ENCODE measurements at places on chromosomes 6 and 20.
A peak's percentile ranks its signal among the peaks of the same experiment; 100 is the strongest.

DNA sequence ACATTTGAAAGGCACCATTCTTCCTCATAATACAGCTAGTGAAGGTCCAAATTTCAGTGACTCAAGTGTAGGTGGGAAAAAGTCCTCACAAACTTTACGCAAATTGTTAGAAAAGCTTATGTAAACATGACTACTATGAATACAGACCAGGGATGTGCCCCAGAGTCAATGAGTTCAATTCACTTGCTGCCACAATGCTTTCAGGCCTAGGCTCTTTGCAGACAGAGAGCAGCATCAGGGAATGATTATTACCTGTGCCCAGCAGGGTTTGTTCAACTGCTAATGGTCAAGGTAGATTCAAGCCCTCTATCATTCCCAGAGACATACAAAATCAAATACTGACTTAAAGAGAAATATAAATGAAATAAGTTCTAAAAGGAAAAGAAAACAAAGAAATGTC, 84.0 kb downstream of the LAMA2 start:
- no peak for DNase-seq

DNA sequence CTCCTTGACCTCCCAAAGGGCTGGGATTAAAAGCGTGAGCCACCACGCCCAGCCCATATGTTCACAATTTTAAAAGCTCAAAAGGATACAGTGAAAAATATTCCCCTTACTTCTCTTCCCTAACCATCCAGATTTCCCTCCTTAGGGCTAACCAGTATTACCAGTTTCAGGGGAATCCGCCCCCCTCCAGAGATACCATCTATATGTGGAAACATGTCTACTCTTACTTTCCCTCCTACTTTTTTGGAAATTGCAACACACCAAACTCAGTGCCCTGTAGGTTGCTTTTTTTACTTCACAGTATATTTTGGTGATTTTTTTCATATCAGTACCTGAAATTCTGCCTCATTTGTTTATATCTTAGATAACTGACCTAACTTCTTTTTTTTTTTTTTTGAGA, 6.9 kb upstream of the RPL10A start:
- DNase-seq: no peak

DNA sequence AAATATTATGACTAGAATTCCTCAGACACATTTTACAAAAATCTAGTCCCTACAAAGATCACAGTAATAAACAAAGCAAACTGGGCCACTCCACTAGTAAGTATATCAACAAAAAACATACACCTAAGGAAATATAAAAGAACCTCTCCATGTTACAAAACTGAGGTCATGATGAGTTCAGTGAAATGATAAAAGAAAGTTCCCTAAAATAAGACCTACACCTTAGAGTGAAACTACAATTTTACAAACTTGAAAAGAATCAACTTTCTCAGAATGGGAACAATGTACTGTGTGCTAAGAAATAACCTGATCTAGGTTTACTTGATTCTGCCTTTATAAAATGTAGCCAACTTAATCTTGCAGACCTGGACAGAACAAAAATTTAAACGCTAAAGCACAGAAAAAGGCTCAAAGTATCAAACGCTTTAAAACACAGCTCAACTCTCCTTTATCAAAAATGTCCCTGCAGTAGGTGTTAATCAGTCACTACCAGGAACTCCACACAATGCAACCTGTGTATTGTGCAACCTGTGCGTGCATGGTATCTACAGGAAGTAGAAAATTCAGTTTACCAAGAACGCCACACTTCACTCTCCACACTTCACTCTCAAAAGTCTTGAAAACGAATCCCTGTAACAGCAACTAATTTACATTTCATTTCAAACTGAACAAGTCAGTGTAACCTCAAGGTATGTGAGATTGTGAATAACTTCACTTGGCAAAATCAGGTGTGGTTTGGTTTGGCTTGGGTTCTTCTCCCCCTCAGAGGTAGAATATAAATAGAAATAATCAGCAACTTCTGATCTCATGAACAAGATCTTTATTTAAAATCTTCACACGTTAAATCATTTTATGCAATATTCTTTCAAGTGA, 1.8 kb downstream of the RALGAPA2 start:
- DNase-seq: no peak

- DNase-seq: no peak
These were observed 126.2 kb downstream of the CD164 start for GRCh38 chr6:109255946-109256640.

- no peak for DNase-seq
These were observed at the start of gene FERMT1 for GRCh38 chr20:6122873-6123648. FERMT1 (minus strand) TSS chr20:6123030; CDS start chr20:6119554, 3,476 bp downstream.

- DNase-seq: no peak
These were observed 5.2 kb downstream of the INSM1 start for GRCh38 chr20:20373091-20373571.

DNA sequence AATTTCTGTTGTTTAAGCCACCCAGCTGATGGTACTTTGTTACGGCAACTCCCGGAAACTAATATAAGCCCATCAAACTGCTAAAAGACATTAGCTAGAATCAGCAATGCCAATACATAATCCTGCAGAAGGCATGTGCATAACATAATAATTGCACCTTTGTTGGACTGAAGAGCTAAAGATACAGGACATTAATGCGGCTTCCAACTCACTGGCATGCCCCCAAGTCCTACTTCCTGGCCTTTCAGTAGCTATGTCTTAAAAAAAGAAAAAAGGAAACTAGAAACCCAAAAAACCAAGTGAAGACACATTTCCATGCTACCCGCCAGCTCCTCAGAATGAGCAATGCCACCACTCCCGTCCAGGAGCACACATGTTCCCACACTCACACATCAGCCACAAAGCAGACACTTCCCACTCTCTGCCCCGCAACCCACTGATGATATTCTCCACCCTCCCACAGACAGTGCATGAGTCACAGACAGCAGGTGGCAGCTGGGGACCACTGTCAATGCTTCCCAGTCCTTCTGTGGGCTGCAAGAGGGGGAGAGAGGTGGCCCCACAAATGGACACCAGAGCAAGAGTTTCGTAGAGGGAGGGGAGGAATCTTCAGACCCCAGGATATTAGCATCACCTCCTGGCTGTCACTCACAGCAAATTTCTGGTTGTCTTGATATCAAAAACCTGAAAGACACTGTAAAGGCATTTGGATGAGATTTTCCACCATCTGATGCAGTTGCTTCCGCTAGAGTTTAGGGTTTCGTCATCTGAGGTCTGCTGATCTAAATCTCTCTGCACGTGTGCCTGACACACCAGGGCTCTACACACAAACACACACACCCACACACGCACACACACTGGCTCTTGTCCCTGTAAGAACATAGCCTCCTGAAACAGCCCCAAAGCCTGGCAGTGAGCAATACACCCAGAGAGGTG, 32.8 kb downstream of the GFOD1 start:
- DNase-seq: peak; percentile 73

DNA sequence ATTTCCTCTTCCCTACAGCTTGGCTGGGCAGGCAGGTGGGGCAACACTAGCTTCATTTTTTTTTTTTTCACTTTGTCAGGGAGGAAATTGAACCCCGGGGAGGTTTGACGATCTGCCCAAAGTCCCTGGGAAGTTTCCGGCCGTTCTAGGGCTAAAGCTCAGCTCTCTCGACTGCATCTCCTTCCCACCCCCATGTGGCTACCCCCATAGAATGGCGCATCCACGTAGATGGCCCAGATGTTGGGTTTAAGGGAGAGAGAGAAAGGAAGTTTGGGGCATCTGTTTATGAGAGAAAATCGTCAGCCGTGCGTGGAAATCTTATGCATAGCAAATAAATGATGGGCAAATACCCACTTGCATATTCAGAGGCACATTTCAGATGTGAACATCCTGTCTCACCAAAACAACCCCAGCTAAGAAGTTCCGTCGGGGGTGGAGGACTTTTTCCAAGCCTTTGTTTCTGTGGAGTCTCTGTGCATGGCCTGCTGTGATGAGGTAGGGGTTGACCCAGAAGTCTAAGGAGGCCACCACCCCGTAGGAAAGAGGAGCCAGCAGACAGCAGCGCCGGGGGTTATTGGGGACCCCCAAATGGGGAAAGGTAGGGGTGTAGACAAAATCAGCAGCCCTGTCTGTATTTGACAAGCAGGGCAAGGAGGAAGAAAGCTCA, 40.5 kb upstream of the ZNF831 start:
- DNase-seq: peak; percentile 44

DNA sequence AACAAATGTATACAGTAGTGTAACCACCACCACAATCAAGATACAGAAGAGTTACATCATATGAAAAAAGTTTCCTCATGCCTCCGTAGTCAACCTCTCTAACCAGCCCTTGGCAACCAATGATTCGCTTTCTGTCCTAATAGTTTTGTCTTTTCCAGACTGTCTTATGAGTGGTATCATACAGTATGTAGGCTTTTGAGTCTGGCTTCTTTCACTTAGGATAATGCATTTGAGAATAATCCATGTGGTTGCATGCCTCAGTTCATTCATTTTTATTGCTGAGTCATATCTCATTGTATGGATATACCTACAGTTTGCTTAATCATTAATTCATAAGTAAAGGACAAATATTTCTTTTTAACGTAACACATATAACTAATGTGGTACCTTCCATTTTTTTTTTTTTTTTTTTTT, 86.4 kb upstream of the RIPOR2 start:
- DNase-seq: no peak

- no peak for DNase-seq
These were observed 1.5 kb downstream of the HTR1B start for GRCh38 chr6:77461796-77462195.

DNA sequence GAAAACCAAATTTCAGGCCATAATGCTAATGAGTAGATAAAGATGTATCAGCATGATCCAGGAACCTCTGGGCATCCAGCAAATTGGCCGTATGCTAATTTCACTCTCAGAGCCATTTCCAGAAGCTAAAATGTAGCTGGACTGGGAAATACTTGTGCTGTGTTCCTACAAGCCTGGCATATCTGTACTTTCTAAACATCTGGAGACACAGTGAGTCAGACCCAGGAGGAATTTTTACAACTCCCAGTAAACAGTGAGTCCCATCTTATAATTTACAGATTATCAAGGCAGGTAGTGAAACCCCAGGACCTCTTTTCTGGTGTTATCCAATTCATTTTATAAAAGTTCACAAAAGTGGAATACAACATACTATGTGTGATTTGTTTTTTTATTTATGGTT, 683.0 kb upstream of the ADGRB3 start:
- no peak for DNase-seq

- no peak for DNase-seq
These were observed 24.5 kb upstream of the MYCT1 start for GRCh38 chr6:152673236-152673635.

GRCh38 chr6:1136415-1136774, 175.5 kb upstream of the FOXQ1 start:
- DNase-seq: no peak

DNA sequence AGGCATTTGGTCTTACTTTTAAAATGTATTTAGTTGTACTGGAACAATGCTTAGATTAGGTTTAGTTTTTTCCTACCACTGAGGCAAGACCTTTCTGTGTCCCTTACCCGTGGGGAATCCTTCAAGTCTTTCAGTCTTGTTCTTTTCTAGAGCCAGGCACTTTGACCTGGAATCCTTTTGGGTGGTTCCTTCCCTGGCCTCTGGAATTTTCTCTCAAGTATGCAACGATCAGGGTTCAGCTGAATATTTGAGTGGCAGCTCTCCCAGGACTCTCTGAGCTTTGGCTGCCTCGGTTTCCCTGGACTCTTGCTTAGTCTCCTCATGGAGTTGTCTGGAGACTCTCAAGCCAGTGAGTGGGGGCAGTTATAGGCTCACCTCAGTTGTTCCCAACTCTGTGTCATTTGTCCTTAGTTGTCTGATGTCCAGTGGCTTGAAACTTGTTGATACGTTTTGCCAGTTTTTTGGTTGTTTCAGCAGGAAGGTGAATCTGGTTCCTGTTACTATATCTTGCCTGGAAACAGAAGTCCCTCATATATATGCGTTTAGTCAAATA, 118.1 kb downstream of the QKI start:
- no peak for DNase-seq

All from stimulated activated CD4-positive, alpha-beta T cell treated with anti-CD3 and anti-CD28 coated beads, Interleukin-1b, Interleukin-23, amount 100 ng/mL, for 4 hours (primary cell).